A549 (cell line): ENCODE measurements at places on chromosomes 1 and 21.

DNA sequence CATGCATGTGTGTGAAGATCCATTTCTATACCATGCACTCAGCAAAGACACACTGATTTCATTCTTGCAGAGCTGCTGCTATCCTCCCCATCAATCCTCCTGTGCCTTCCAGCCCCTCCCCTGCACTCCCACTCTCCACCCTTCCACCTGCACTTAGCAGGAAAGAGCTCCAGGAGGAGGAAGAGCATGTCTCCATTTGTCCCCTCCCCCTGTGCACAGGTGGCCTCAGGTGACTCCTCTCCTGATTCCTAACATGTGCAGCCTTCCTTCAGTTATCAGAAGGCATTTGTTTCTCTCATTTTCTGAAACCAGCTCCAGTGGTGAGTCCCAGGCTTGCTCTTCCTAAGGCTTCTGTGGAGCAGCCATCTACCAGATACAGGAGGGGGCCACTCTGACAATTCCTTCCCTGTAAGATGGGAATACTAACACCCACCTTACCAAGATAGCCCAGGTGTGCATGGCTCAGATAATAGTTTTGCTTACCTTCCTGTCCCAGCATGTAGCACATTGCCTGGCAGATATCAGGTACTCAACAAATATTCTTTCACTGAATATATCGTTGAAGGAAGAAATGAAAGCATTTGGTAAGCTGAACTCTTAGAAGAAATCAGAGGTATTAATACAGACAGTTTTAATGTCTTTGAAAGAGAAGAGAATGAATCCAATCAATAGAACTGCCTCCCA is 21.9 kb upstream of the FAM3B start:
- DNase-seq = no peak

DNA sequence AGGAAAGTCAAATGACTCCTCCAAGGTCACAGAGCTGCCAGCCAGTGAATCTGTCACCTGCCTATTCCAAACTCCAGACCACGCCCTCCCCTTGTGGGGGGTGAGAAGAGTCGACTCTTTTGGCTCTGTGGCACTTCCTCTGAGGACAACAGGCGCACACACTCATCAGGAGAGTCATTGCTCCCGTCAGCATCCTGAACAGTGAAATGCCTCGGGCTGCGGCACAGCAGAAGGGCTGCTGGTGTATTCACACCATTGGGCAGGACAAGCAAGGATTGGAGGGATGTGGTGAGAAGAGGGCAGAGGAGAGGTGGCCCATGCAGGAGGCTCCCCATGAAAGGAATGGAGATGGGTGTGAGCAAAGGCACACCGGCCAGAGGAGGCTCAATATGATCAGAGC is 239.0 kb downstream of the TOMM20 start:
- no peak for DNase-seq

DNA sequence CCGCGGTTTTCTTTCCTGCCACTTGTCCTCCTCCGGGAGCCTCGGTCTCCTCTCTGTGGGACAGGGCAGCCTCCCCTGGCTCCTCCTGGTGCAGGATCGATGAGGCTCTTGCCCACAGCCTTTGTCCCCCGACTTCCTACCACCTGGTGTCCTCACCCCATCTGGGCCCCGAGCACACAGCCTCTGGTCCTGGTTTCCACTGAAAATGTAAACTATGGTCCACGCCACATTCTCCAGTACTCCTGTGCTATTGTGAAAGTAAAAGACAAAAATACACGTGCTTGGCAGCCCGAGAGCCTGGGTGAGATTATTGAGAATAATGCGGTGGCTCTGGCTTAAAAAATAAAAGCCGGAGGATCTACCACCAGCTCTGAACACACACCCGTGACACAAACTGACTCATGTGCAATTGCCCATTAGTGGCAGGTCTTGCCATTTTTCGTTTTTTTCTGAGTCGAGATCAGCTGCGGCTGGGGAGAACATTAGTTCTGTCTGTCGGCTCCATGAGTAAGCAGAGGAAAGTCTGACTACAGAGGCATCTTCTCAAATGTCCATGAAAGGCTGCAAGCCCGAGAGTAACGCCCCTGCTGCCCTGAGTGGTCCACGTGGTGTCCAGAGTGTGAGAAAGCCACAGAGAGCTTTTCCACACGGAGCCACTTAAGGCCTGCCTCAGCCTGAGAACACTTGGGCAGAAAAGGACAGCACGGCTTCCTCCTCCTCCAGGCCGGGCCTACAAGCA is 5.7 kb upstream of the COL6A2 start:
- DNase-seq = no peak

DNA sequence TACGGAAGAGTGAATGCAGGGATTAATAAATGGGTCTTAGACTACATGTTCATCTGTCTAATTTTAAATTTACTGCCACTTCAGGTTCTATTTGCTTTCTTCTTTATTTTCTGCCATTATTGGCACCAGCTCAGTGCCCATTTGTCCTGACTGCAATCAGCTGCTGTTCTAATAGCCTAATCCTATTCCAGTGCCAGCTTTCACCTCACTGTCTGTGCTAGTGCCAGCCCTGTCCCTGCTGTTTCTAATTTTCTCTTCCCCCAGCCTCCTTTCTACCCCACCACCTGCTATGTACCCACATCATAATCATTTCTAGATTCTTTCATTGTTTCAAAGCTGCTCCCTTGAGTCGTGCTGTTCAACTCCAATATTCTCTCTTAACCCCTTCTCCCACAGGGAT is 86.4 kb downstream of the KCNK1 start:
- DNase-seq = no peak

GRCh38 chr1:234581063-234581714 is 28.8 kb downstream of the IRF2BP2 start:
- no peak for DNase-seq

DNA sequence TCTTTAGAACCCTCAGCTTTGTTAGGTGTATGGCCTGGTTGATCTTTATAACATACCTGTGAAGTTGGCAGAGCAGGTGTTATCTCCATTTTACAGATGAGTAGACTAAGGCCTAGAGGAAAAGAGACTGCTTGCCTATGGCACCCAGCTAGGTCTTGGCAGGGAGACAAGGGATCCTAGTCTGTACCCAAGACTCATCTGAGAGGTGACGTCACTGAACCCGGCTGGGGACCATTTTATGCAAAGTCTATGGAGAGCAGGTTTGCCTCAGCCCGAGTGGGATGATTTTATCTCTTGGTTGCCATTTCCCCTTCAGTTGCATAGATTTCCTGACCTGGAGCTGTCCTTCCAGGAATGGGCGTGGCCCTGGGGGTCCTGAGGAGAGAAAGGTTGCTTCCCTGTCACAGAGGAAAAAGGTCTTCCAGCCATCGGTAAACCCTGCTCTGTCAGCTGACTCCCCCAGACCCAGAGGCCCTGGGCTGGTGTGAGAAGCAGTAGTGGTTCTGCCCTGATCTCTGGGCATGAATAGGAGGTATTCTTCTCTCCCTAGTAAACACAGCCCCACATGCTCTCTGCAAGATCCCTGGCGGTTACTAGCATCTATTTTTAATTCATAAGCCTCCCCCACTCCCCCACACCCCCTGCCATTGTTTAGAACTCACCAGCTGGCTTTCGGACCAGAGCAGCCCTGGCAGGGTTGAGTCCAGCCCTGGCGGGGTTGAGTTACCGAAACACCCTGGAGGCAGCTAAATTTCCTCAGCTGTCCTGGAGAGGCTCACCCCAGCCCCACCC is 19.6 kb downstream of the TMCC2 start:
- no peak for DNase-seq

DNA sequence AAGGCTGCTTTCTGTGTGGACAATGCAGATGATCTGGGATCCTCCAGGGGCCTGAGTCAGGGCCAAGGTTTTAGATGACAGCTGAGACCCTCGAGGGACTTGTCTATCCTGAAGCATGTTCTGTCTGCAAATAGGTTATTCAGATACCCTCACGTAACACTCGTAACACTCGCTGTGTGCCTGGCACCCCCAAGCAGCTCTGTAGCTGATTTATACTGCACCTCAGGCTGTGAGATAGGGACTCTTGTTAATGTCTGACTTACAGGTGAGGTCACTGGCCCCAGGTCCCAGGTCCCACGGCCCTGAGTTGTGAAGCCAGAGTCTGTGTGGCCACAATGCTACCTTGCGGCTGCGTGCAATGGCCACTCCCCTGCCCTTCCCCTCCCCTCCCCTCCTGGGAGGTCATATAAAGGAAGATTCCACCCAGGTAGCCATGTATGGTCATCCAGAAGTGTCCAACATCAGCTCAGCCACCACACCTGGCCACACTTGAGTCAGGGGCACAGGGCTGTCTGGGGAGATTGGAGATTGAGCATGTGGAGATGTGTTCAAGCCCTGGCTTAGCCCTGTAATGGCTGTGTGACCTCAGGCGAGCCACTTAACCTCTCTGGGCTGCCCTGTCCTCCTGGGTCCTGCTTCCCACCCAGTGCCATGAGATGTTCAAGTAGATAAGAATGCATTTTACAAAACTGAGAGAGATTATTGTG is 687.7 kb downstream of the MATN1 start:
- DNase-seq = no peak

- DNase-seq = no peak
Measured at GRCh38 chr1:2335721-2336455, 55.5 kb downstream of the MORN1 start.

- DNase-seq = no peak
Measured at GRCh38 chr1:161994175-161994668, 29.4 kb downstream of the OLFML2B start.

DNA sequence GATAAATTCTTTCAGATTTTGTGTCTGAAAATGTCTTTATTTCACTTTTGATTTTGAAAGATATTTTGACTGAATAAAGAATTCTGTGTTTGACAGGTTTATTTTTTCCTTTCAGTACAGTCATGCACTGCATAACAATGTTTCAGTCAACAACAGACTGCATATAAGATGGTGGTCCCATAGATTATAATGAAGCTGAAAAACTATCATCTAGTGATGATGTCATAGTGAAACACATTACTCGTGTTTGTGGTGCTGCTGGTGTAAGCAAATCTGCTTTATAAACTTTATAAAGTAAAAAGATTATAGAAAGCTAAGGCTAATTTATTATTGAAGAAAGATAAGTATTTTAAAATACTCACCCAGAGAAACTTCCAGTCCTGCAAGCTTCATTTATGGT is 65.3 kb upstream of the PRRX1 start:
- no peak for DNase-seq

- no peak for DNase-seq
Measured at GRCh38 chr1:219161371-219161770, 12.3 kb upstream of the LYPLAL1 start.

DNA sequence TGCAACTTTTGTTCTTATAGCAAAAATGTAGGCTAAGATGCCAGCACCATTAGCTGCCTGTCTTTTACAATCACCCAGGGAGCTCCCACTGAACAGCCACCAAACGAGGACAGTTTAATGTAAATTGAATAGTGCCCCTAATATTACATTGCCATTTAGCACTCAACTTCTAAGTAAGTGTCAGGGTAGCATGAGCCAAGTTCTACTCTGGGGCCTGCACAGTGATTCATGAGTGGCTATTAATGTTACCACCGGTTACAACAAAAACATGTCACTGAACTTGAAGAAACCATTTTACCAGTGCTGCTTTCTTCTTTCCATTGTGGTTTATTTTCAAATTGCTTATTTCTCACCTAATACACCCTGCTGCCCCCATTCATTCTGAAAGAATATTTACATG is 295.6 kb upstream of the RRP15 start:
- DNase-seq = no peak

DNA sequence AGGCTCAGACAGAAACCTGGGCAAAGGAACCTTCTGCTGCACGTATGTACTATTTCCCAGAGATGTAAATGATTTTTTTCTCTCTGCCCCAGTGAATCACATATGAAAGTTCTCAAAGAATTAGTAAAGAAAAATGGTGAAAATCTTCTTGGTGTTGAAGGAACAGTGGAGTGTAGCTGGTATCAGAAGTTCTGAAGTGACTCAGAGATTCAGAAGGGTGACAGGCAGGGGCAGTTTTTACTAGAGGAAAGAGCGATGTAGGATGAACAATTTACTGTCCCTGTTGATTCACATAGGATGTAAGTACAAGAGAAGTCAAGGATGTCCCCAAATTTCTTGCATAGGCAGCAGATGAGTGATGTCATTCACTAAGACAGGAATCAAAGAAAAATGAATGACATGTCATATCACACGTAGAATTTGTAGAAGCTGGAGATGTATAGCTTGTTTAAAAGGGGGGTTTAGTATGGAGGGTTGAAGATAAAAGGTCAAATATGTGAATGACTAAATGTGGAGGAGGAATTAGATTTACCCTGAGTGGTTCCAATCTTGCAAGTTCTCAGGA is 26.4 kb downstream of the WLS start:
- no peak for DNase-seq

- no peak for DNase-seq
Measured at GRCh38 chr1:181794332-181794731, 267.2 kb downstream of the ZNF648 start.

DNA sequence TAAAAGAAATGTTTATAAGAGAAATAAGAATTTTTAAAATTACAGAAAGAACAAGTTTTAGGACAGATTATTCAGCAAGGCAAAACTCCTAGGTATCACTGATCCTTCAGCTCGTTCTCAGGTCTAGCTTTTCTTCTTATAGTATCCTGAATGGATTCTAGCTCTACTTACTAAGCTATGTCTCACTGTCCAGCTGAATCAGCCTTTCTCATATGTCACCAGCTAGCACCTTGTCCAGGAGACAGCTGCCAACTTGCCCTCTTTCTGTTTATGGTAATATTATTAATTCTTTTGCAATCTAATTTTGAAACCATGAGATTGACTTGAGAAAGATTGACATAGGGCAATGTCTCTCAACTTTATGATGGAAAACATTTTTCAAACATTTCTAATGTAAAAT is 159.9 kb downstream of the LYPLAL1 start:
- DNase-seq = no peak

DNA sequence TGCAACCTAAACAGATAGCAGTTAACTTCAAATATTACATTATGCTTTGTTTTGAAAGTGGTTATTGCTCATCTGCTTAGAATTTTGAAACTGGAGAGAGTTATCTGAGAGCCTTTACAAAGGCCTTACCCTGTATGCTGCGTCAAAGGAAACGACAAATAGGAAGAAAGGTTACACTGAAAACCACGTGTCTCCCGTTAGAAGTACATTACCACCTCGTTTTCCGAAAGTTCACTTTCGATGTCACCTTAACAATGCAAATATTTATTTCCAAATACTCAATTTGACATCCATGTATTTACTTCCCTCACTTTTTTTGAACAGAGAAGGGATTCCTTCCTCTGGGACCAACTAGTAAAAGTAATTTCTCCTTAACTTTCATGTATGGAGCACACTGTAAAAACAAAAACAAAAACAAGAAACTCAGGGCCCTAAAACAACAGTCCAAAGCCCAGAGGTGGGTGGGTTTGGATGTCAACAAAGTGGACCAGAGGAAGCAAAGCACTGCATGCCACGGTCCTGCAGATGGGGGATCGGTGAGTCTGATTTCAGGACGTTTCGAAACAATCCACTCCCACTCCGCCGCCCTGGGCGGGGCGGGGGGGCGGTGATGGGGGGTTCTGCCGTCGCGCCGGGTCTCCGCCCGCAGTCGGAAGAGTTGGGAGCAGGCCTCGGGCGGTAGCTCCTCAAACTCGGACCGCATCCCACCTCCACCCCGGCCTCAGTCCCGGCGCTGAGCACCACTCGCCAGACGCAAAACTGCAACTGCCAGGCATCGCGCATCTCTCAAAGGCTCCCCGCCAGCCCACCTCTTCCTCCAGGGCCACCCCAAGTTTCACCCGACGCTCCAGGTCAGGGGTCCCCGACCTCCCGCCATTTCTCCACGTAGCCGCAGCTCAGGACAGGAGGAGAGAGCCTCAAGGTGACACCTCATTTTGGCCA is 841 bp downstream of the ADSS2 start:
- DNase-seq = peak; percentile 40
